Stimulated activated CD8-positive, alpha-beta memory T cell treated with anti-CD3 and anti-CD28 coated beads, Interleukin-2, amount 100 ng/mL, for 1 hour (primary cell): ENCODE measurements at places on chromosomes 16 and 17.

DNA sequence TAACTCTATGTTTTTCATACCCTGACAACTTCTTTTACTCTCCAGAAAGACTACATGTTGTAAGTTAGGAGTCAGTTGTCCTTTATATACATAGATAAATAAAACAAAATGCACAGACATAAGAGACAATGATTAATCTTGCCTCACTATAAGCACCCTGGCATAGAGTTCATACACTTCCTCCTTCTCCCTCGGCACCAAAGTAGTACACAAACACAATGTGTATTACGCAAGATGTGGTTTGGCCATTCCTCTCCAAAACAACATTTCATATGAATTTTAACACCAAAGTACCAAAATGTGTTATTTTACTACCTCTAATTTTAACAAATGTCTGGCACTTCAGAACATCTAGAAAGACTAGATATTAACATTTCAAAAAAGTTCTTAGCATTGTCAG is 17.2 kb upstream of the SLFN11 start:
- DNase-seq, result no peak

GRCh38 chr17:74542166-74542565 is 3.7 kb downstream of the CD300C start:
- no peak for DNase-seq

- no peak for DNase-seq
Measured at GRCh38 chr16:27690608-27691007, 140.7 kb downstream of the KATNIP start.

DNA sequence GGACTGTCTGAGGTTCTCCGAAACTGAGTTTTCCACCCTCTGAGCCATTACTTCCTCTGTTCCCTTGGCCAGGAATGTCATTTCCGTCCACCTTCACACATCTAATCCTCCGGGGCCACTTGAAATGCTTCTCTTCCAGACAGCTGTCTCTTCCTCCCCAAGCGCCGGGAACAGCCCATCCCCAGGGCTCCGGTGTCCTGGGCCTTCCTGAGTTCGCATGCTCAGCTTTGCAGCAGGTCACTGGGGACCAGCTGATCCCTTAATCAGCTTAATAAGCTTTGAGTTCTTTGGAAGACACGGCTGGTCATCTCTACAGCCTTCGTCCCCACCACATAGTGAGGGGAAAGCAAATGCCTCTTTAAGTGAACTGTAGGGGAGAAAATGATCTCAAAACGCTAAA is 123.4 kb downstream of the DYNLRB2 start:
- no peak for DNase-seq

GRCh38 chr17:50771991-50772785 is 4.9 kb upstream of the ANKRD40CL start:
- DNase-seq, result no peak

DNA sequence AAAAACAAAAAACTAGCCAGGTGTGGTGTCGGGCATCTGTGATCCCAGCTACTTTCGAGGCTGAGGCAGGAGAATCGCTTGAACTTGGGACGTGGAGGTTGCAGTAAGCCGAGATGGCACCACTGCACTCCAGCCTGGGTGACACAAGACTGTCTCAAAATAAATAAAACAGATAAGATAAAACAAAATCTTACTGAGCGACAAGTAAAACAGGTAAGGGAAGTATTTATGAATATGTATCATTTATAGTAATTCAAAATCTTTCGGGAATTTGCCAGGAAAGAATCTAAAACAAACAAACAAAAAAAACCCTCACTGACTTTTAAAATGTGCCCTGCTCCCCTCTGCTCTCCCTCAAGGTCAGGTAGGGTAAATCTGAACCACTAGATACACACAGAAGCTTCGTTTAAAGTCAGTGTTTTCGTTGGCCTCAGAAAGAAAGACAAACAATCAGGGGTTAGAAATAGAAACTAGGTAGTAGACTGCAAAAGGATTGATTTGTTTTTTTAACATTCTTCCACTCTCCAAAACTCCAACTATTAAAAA is 2.1 kb downstream of the PRPSAP1 start:
- DNase-seq, result no peak

DNA sequence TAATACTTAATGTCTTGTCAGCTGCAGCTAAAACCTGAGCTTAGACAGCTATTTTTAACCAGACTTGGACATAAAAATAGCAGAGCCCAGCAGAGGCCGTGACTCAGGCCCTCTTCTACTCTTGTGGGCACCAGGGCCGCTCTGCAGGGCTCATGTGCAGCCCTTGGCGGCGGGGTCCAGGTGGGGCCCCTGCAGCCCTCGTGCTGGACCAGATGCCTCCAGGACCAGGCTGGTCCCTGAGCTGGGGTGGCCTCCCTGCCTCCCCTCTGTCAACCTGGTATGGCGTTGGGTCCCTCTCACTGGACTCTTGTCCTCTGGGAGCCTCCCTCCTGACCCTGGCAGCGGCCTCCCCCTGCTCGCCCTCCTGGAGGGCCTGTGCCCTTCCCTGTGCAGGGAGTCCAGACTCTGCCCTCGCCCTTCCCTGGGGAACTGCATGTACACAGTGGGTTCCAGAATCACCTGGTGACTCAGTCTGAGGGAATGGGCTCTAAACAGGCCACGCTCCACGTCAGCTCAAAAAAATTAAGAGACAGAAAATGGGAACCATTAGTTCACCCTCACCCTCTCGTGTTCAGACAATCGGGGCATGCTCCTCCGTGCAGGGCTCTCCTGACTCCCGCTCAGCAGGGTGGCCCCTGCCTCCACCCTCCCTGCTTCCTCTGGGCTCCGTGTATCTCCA is 9.7 kb downstream of the CDK5R1 start:
- DNase-seq, result no peak
